ENCODE measurements at places on chromosomes 13 and 19.

- DNase-seq = no peak
Observed at GRCh38 chr19:23799321-23799720, 40.6 kb upstream of the ZNF681 start.

DNA sequence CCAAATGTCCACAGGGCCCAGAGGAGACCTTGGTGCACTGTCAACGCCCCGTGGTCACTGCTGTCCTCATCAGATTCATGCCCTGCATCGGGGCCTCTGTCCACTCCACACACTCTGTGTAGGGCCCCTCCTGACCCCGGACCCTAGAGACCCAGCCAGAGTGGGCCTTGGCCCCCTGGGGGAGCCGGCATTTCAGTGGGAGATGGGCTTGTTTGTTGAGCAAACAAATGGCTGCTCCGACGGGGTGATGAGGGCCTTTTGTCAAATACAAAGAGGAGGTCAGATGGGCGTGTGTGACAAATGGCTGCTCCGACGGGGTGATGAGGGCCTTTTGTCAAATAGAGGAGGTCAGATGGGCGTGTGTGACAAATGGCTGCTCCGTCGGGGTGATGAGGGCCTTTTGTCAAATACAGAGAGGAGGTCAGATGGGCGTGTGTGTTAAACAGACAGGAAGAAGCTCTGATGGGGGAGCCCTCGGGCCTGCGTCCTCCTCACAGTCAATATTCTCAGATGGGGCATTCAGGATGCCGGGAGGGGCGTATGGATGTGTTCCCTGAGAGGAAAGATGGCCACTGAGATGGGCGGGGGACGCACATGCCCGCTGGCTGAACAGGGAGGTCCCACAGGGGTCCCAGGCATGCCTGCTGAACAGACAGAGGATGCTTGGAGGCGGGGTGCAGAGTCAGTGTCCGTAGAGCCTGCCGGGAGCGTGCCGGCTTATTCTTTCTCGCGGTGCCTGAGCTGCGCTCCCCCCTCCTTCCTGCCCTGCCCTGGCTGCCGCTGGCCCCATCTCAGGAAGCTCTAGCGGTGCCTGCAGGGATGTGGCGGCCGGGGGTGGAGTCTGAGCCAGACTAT, 36.3 kb downstream of the SMIM24 start:
- peak; percentile 72 for DNase-seq

DNA sequence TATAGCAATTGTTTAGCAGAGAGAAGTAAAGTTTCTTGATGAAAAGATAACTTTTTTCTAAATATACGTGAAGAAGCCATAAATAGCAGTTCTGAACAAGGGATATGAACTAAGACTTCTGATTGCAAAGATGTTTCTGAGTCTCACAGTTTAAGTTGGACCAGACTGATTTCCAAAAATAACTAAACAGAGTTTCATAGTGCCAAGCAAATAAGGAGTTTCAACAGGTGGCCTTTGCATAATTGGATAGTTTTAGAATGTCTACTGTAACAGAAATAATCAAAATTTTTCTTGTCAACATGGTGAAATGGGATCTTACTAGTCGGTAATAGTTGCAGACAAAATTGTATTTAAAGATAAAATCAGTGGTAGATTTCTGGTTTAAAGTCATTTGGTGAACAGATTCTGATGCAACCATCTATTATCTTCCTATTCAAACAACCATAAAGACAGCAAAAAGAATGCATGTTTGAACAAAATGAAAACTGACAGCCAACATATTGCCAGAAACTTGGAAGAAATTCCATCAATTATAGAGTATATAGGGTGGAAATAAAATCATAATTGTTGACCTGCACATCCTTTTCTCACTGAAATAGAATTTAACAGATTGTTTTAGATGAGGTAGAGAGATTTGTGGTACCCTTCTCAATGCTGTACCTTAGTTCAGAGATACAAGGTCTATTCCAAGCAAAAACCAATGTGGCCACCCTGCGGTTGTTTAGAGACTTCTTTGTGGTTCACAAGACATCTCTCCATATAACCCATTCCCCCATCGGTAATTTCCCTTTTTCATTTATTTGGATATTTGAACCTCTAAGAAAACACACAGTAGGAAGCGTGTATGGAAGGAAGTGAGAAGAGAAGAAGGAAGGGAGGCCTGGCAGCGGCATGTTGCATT, 275.3 kb downstream of the COG6 start:
- DNase-seq = no peak

GRCh38 chr13:26025196-26025595, 26.6 kb downstream of the SHISA2 start:
- no peak for DNase-seq

GRCh38 chr19:49361438-49362047, 673 bp downstream of the TEAD2 start:
- DNase-seq = peak; percentile 76

DNA sequence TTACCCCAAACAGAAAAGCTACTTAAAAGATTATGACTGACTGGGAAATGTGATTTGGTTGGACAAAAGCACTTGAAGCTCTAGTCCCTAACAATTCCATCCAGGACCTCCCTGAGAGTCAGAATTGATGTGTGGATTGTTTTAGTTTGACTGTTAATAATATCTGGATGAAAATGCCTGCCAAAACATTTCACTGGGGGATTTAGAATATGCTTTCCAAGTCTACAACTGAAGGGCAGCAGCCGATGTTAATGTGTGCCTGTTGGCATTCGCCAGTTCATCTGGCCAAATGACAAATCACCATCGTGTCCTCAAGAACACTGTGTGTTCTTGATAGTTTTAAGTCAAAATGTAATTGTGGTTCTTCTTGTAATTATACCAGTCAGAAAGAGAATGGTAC, 76.0 kb upstream of the TSC22D1 start:
- DNase-seq = no peak

- DNase-seq = no peak
Observed at GRCh38 chr13:50014386-50014785, 858 bp upstream of the KCNRG start.

GRCh38 chr13:50189450-50189849, 174.2 kb downstream of the KCNRG start:
- DNase-seq = no peak

DNA sequence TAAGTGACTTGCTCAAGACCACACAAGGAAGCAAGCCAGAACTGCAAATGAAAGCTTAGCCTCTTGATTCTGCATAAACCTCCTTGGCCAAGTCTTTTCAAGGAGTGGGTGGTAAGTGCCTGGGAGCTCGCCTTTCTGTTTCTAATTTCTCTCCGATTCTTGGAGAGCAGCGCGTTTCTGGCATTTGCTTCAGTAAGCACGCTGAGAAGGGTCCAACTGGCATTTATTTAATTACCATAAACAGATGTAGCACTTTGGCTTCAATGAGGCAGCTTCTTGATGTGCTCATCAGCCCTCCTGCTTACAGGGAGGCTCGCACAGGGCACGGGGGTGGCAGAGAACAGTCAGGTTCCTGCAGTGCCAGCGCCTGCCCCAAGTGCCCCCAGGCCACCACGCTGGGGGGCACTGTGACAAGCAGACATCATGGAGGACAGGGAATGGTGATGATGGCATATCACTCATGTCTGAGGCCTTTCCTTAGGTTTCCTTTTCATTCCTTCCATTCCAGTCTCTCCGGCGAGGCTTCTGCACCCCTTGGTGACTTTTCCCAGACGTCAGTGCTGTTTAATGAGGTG, 13.3 kb downstream of the SIAH3 start:
- DNase-seq = no peak

- DNase-seq = no peak
Observed at GRCh38 chr19:35350591-35350990, 2.9 kb downstream of the FFAR1 start.

DNA sequence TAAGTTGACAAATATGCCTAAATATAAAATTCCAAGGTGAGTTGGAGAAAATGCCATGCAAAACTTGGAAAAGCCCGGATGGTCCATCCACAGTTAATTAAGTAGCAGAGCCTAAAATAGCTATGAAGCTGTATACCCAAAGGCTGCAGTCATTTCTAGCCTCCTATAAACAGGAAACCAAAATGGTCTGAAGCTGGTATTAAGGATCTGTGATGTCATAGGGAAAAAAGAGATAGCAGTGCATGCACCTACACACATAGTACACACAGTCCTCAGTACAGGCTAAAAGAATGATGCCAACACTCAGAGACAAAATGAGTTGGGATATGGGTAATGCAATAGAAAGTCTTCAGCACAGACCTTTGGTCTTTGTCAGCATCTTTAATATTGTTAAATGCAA, 736.9 kb downstream of the EFNB2 start:
- no peak for DNase-seq

GRCh38 chr13:98821372-98822224, 69.1 kb upstream of the SLC15A1 start:
- DNase-seq = peak; percentile 45

GRCh38 chr13:27388241-27388640, 36.2 kb upstream of the GTF3A start:
- DNase-seq = no peak

GRCh38 chr13:109361562-109362289, 424.7 kb downstream of the IRS2 start:
- DNase-seq = no peak

GRCh38 chr19:12974301-12975220, 5.2 kb downstream of the DAND5 start:
- no peak for DNase-seq

DNA sequence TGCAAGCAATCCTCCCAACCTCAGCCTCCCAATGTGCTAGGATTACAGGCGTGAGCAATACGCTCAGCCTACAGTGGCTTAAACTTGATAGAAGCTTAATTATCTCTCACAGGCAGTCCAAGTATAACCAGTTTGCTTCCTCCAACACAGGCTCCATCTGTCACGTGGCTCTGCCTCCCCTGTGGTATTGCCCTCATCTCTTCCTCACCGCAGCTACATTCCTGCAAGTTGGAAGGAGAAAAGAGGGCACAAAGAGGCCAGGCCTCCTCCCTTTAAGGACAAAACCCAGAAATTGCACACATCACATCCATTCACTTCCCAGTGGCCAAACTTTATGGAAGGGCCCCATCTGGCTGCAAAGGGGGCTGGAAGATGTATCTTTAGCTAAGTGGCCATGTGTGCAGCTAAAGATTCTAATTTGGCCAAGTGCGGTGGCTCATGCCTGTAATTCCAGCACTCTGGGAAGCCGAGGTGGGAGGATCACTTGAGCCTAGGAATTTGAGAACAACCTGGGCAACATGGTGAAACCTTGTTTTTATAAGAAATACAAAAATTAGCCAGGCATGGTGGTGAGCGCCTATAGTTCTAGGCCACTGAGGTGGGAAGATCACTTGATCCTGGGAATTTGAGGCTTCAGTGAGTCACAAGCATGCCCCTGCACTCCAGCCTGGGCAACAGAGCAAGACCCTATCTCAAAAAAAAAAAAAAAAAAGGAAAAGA, 3.1 kb upstream of the SDHAF1 start:
- DNase-seq = no peak

- DNase-seq = no peak
Observed at GRCh38 chr13:35784286-35784951, 307.9 kb upstream of the MAB21L1 start.

DNA sequence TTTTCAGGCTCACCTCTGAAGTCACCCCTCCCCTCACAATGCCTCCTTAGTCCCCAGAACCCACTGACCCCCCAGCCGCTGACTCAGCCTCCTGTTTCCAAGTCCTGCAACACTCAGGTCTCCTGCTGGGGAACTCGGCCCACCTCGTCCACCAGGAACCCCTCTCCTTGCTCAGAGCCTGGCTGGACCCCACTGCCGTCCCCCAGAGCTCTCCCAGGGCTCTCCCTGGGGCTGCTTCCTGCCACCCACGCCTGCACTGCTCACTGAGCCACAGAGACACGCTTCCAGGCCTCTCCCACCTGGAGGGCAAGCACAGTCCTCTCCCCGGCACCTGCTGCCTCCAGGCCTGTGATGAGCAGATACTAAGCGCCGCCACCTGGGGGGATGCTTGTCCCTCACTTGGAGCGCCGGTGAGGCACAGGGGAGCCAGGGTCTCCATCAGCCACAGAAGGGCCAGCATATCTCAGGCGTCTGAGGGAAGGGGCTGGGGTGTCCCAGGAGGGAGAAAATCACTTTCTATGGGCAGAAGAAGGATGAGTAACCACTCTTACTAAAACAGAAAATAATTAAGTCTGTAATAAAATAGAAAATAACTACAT, 53.8 kb downstream of the KLF2 start:
- DNase-seq = no peak

- no peak for DNase-seq
Observed at GRCh38 chr13:101880581-101880980, 428.1 kb downstream of the ITGBL1 start.

- DNase-seq = no peak
Observed at GRCh38 chr13:66639044-66639443, 591.1 kb downstream of the PCDH9 start.

DNA sequence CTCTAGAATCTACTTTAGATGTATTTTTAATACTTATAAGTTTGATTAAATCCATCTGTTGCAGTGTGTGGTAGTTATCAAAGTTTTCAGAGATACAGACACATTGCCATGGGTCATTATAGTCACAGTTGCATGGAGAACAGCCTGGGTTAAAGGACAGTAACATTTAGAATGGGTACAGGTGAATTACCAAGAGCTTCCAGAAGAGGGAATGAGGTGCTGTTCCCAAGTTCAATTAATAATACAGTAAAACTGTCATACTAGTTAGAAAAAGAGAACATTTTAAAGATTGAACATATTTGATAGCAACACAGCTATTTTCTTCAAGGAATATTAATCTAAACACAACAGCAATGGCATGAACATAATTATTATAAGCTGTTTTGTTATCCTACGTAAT, 322.6 kb upstream of the SLC10A2 start:
- no peak for DNase-seq

- DNase-seq = no peak
Observed at GRCh38 chr19:512547-513365, 5.5 kb downstream of the TPGS1 start.

GRCh38 chr19:6272913-6273600, 6.7 kb downstream of the MLLT1 start:
- DNase-seq = no peak

DNA sequence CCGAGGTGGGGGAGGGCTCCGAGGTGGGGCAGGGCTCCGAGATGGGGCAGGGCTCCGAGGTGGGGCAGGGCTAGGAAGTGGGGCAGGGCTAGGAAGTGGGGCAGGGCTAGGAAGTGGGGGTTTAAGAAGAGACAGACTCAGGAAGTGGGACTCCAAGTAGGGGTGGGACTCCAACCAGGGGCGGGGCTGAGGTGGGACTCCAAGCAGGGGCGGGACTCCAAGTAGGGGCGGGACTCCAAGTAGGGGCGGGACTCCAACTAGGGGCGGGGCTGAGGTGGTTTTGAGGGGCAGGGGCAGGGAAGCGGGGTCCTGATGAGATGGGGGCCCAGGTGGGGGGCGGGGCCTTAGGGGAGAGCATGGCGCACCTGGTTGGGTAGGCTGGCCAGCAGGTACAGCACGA, 13.6 kb downstream of the CFD start:
- peak; percentile 52 for DNase-seq

DNA sequence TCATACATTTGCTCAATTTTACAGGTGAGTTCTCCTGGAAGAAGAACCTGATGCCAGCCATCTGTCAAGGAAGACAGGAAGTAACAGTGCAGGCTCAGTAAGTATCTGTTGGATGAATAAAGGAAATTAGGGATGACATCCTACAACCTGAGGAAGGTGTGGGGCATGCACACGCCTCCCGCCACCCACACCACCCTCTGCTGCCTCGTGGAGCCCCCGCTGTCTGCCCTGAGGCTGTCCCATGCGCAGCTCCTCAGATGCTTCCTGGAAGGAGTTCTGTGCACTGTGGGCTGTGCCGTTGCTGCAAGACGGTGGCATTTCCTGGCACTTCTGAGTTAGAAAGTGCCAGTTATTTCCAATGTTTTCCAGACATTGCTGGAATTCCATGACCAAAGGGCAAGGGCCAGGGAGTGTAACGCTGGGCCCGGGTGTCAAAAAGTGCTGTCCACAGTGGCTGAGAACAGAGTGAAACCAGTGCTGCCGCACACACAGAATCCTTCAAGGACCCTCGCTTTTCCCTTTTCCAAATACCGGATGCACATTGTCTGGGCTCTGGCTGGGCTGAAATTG, 4.2 kb upstream of the TEX29 start:
- no peak for DNase-seq

Data from choroid plexus epithelial cell (primary cell).